GM23248 (cell line): ENCODE measurements at places on chromosomes 13 and 19. TPM values are rescaled to one million over a fixed set of nuclear protein-coding genes. Genes with fewer than 3 reads are reported as not detected.

- DNase-seq: no peak
These were observed 9.4 kb downstream of the ZNF784 start for GRCh38 chr19:55614711-55615542.

GRCh38 chr19:33263325-33264023 is 37.8 kb upstream of the SLC7A10 start:
- no peak for DNase-seq

Gene ZNF497
- total RNA-seq: 0.38 and 0.97 TPM in 2 replicates

GRCh38 chr19:36115453-36116343 is at the start of gene TBCB:
TBCB (plus strand) TSS chr19:36115468; CDS start chr19:36115561, 93 bp downstream.
- DNase-seq: peak; percentile 61

Gene OSCAR
- 0.54 TPM in 1 of 2 replicates, not detected in the other for total RNA-seq

GRCh38 chr19:39277598-39277997 is 9.4 kb downstream of the IFNL2 start:
- DNase-seq: peak; percentile 5

Gene CA11
- 1.1 and 1.6 TPM in 2 replicates for total RNA-seq

- DNase-seq: no peak
These were observed 11.0 kb downstream of the GAS6 start for GRCh38 chr13:113852536-113853517.

Gene SAE1
- 132 and 177 TPM in 2 replicates for total RNA-seq

DNA sequence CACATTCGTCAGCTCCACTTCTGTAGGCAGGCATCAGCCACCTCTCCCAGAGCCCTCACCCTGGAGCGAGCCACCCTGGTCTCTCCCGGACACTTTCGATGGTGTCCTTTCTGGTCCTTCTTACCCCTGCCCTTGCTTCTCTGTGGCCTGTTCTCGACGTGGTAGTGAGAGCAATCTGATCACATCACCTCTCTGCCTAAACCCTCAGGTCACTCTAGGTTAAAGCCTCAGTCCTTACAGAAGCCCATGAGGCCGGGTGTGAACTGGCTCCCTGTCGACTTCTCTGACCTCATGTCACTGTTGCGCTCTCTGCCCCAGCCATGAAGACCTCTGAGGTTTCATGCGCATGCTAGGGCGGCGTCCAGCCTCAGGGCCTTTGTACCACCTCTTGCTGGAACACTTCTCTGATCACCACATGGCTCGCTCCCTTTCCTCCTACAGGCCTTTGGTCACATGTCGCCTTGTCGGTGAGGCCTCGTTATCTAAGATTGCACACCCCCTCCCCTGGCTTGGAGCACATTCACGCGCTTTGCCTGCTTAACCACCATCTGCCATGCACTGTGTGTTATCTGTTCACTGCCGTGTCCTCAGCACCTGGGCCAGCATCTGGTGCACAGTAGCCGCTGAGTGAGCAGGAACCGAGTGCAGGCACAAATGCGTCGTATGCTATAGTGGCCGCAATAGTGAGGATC is 101.5 kb downstream of the DPF1 start:
- no peak for DNase-seq

GRCh38 chr13:108426893-108427292 is 157.4 kb downstream of the TNFSF13B start:
- no peak for DNase-seq

DNA sequence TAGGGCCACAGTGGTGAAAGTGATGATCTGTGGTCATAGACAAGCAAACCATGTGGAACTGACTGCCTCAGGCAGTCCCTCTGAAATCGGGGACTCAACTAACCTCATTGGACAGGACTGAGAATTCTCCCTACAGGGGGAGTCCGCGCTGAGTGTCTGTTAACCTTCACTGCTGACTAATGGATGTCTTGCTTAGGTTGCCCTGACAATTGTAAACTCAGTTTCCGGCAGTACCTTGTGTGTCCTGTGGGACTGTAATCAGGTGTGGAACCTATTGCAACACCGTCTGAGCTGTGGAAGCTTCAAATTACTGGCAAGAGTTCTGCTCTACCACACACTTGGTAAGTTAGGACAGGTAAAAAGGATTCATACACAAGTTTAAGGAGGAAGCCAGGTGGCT is 21.8 kb downstream of the ZNF77 start:
- DNase-seq: no peak

DNA sequence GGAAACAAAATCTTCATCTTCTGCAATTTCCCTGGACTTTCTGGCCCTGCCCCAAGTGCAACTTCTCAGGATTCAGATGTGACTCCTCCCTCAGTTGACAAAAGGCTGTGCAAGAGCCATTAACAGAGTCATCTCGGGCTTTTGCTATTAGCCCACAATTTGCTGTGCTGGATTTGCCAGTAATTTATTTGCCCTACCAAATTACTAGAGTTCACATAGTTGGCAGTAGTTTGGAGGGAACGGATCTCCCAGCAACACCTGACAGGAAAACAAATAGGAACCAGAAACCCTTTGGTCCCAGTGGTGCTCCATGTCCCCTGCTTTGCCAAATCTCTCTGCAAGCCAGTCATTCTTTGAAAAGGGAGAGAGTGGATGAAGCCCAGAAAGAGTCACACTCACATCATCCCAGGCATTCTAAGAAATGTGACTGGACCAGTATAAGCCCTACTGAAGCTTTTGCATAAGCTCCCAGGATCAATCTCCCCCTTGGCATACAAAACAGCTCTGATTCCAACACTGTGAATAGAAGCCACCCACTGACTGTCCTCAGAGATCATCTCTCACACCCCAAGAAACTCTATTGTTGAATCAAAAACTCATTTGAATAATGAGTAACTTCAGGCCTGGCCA is 350.1 kb upstream of the NBEA start:
- no peak for DNase-seq

Gene CEACAM1
- total RNA-seq: not detected in 2 replicates

GRCh38 chr13:43289470-43290255 is 266.3 kb downstream of the DNAJC15 start:
- no peak for DNase-seq

- DNase-seq: no peak
These were observed 65.2 kb downstream of the MICU2 start for GRCh38 chr13:21538753-21539152.

DNA sequence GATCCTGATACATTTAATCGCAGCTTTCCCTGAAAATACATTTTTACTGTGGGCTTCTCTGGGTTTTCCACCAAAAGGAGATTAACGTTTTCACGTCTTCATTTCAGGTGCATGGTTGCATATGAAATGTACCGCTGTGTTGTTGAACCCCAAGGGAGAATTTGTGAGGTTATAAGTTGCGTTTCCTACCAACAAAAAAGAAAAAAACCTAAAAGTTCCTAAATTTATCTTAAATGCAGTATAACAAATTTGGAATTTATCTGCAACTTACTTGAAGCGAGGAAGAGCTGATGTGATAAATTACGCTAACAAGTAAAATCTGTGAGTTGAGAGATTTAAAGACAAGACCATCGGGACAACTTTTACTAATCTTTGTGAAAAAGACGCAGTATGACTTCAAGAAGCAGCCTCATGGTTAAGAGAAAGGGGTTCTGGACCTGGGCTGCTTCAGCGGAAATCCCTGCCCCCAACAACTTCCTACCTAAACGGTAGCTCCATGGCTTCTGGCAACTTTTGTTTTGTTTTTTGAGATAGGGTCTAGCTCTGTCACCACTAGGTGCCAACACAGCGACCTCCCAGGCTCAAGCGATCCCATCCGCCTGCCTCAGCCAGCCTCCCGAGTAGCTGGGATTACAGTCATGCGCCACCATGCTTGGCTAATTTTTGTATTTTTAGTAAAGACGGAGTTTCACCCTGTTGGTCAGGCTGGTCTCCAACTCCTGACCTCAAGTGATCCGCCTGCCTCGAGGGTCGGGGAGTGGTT is 958 bp upstream of the OBI1 start:
- DNase-seq: peak; percentile 16

GRCh38 chr19:46058778-46059177 is 18.0 kb upstream of the IGFL4 start:
- no peak for DNase-seq

DNA sequence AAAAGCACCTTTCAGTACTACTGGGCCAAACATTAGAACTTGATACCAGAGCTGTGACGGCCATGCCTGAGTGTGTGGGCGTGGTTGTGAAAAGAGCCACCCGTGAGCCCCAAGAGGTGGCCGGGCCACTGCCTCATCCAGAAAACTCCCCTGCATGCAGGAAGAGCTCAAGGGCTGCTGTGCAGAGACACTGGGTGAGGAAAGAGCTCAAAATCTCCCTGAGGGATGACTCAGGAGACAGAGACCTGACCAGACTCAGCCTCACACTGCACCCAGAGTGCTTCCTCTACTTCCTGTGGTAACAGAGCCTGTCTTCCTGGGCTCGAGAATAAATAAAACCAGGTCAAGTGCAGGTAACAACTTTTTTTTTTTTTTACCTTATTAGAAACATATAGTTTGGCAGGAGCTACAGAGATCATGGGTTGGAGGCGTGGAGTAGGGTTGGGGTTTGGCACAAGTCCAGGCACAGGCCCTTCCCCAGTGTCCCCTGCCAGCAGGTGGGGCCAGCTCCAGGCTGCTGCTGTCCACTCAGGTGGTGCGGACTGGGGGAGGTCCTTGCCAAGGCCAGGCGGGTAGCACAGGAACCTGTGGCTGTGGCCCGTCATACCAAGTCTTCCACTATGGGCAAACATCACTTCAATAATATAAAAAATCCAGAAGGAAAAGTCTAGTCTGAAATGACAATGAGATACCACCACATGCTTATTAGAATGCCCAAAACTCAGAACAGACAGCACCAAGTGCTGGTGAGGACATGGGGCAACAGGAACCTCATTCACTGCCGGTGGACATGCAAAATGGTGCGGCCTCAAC is 25.5 kb downstream of the ELL start:
- peak; percentile 91 for DNase-seq

- no peak for DNase-seq
These were observed 11.9 kb downstream of the GADD45B start for GRCh38 chr19:2487842-2488241.

DNA sequence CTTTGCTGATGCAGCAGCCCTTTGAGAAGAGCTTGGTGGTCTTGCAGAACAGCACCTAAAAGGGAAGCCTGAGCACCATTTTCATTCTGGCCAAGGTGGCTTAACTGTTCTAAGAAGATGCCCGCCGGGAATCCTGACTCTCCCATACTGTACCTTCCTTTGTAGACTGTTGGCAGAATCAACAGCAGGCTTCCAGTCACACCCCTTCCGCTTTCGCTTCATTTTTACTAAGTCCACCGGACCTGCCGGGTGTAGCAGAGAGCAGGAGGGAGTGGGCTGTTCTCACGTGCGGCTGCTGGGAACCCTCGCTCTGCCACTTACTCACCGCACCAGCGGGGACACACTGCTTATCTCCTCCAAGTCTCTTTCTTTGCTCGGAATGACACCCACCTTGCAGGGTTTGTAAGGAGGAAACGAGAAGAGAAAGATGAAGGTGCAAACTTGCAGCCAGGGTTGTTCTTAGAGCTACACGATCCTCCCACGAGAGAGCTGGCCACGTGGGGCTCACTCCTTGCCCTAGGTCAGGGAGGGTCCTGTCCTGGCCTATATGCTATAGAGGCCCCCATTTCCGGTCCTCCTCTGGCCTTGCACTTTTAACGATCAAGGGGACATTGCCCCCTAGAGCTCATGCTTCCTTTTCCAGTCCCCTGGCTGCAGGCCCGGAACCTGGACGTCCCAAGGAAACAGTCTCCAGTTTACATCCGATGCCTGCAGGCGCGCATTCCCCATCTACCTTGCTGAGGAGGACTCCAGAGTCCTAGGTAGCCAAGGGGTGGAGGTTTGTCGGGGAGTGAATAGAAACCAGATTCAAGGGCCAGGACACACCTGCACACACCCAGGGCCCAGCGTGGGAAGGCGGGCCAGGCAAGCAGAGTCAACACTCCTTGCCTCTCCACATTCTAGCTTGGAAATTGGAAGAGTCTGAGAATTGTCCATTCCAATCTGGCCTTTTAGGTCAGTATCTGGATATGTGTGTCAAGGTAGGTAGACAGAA is 453.6 kb downstream of the IRS2 start:
- DNase-seq: no peak

Gene AP1M2
- not detected in 2 replicates for total RNA-seq

Gene CD37
- total RNA-seq: not detected in 2 replicates

GRCh38 chr19:29367791-29368222 is 154.9 kb upstream of the UQCRFS1 start:
- no peak for DNase-seq

DNA sequence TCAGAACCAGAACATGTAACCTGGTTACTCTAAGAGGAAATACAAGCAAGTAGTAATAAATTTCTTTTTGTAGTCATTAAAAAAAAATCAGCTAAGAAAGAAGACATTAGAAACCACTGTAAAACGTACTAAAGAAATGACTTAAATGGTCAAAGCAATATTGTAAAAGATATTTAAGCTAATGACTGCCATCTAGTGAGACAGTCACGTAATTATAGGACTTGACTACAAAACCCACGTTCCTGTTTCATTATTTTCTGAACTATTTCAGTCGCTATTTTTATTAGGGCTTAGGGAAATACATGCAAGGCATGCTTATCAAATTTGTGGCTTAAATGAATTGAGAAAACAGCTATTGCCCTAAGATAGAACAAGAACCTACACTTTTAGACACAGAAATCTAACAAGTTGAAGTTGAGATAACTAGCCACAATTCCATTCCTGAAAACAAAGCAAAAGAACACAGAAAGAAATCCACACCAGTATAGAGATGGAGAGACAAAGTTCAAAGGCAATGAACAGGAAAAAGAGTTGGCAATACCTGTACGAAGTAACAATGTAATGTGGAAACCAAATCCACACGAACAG is 17.9 kb downstream of the ALG5 start:
- peak; percentile 75 for DNase-seq
